ENCODE measurements at places on chromosomes 6 and 20.

- no peak for DNase-seq
Measured at GRCh38 chr20:38829296-38829875, 23.9 kb downstream of the PPP1R16B start.

GRCh38 chr6:20441236-20441635 is 39.6 kb downstream of the E2F3 start:
- no peak for DNase-seq

DNA sequence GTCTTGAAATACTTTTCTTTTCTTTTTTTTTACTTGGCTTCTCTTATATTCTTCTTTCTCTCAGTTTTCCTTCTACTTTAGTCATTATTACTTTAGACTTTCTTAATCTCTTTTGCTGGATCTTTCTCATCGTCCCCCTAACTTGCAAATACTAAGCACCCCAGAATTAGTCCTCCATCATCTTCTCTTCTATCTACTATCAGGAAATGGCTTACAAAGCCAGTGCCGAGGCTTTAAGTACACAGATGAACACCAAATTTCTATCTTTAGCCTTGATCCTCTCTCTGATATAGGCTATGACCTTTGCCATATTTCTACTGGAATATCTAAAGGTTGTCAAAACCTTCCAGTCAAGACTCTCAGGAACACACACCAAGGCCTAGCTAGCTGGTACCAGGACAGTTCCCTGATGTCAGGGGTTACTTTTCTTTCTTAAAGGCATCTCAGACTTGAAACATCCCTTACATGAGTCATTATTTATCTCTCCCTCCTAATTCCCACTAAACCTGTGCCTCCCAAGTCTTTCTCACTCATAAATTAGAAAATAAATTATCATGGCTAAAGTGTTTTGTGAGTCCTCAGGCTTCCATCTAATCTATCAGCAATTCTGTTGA is 278.6 kb upstream of the TCF21 start:
- no peak for DNase-seq

GRCh38 chr6:28841290-28841689 is 82.5 kb downstream of the TRIM27 start:
- DNase-seq: no peak

GRCh38 chr6:6436946-6437345 is 116.5 kb upstream of the F13A1 start:
- DNase-seq: no peak

DNA sequence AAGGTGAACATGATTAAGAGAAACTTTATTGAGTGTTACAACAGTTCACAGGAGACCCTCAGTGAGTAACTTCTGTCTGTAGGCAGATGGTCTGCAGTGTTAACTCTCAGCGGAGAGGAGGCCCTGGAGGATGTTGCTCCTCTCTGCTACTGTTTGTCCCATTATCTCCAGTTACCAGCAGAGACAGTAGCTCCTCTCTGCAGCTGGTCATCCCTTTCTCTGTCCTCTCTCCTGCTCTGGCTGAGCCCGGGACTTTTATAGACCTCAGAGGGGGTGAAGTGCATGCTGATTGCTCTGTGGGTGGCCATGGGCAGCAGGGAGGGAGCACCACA is 5.7 kb downstream of the GTSF1L start:
- no peak for DNase-seq

DNA sequence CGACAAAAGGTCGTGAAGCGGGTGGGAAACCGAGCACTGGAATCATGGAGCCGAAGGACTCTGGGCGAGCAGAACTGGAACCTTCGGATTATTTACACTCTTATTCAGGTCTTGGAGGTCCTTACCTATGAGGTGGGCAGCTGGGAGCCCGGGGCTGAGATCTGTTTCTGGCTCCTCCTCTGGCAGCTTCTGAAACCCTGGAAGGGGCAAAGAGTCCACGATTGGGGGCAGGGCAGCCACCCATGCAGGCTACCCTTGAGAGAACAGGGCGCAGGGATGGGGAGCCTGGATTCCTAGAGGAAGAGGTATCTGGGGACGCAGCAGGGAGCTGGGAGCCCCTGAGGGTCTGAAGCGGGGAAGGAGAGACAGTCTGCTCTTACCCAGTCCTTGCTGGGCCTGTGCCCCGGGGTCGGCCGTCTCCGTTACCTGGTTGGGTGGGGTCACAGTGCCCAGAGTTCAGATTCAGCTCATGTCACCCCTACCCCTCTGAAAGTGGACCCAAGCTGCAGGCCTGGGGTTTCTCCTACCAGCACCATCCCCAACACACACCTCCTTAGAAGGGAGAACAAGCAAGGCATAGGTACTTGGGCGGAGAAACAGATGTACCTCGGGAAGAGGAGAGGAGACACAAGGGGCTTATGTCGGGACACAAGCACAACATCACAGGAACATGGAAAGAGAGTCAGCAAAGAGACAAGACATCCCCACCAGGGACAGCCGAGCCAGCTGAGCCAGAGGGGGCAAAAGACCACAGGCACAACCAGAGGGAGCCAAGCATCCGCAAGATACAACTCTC is 592 bp downstream of the LTB start:
- no peak for DNase-seq

GRCh38 chr6:124123617-124124209 is 320.0 kb downstream of the NKAIN2 start:
- DNase-seq: no peak

GRCh38 chr20:58366866-58367265 is 22.2 kb upstream of the VAPB start:
- DNase-seq: no peak

- DNase-seq: no peak
Measured at GRCh38 chr6:42690151-42690702, 32.2 kb downstream of the PRPH2 start.

DNA sequence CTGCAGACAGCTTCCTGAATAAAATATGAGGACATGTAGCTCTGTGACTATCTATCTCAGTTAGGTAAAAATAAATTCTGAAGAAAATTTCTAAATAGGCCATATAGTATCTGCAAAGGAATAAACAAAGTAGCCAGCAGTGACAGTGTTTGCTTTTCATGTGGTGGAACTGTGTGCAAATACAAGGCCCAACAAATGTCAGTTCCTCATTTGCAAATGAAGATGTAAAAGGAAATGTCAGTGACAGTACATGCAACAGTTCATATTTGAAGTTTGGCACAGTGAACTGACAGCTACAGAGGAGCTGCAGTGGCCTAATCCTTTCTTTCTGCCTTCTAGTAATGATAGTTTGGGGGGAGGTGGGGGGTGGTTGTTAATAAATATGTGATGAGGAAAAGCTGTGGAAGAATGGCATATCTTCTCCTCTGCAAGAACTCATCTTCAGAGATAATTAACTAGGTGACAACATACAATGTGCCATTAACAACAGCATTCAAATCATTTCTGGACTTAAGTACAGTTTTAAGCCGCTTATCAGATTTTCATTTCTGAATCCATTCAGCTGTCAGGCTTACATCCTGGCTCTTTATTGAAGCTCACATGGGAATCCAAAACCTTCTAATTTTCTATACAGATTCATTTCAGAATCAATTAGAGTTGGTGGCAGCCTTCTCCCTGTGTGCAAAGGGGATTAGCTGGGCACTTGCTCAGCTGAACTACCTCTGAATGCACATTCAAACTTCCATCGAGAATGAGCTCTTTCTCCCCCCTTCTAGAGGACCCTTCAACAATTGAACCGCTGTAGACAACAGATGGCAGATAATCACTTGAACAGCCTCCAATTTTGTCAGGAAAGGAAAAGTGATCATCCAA is 1059.0 kb upstream of the EPHA7 start:
- no peak for DNase-seq

DNA sequence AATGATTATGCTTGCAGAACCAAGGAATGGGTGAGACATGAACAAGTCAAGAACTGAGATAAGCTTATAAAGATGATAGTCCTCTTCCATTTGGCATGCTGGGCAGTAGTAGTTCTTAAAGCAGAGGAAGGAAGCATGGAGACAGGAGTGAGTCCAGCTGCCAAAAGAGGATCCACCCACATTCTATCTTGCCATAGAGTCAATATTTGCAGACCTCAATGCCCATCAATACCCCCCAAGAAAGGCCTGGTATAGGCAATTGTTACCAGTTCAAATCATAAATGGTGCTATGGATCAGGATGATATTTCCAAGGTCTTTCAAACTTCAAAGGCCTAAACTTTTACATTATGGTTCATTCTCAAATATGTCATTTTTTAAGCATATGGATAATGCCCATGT is 4.8 kb downstream of the ARHGAP18 start:
- DNase-seq: no peak

DNA sequence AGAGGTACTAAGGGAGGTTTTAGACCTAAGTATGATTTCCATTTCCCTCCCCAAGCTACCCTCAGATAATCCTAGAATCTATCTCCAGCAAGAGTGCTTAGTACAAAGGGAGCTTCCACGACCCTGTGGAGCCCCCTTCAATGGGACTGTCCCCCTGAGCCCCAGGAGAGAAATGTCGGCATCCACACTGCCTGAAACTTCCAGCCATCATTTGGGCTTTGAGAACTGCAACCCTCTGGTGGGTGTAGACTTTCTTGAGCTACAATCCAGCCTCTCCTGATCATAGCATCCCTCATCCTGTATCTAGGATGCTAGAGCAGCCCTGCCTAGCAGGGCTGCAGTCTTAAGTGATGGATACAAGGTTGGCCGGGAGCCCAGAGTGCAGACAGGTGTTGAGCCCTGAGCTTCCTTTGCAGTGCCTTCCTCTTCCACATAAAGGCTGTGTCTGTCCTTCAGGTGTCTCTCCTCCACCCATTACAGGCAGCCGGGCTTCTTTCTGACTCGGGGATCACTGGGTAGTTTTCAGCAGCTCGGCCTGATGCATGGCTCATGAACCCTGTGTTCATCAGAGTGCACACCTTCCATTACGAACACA is 424.5 kb downstream of the PREX1 start:
- DNase-seq: no peak

DNA sequence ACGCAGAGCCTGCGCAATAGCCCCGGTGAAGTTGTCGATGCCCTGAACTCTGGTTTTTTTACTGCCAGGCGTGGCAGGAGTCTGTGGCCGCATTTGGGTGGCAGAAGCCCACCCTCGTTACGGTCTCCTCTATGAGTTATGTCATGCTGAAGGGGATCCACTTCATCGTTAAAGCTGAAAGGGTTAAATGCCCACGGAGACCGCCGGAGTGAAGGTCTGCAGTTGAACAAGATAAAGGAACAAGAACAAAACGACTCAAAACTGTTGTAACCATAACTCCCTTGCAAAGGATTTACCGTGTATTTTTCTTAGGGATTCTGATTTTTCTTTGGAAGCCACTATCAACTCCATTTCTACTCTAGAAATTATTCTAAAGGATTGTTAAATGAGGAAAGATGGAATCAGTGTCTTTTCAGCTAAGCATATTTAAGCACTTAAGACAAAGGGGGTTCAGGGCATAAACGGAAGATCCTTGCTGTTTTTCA is 501 bp upstream of the ELOVL5 start:
- DNase-seq: no peak

DNA sequence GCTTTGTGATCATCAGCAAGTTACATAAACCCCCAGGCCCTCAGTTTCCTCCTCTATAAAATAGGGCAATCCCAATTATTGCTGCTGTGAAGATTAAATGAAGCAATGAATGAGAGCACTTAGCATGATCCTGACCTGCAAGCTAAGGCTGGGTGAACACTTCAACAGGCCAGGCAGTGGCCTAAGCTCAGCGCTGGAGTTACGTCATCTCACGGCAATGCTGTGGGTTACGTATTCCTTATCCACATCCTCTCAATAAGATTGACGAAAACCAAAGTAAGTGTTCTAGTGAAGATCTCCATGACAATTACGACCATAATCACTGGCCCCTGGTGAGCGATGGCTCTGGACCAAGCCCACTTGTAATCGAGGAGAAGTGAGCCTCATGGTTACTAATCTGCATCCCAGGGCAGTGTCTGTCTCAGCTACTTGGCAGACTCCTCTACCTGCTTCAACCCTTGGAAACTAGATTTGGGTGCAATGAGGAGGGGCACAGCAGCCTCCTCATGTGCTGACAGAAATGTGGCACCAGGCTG is 274.1 kb upstream of the ARID1B start:
- DNase-seq: no peak

DNA sequence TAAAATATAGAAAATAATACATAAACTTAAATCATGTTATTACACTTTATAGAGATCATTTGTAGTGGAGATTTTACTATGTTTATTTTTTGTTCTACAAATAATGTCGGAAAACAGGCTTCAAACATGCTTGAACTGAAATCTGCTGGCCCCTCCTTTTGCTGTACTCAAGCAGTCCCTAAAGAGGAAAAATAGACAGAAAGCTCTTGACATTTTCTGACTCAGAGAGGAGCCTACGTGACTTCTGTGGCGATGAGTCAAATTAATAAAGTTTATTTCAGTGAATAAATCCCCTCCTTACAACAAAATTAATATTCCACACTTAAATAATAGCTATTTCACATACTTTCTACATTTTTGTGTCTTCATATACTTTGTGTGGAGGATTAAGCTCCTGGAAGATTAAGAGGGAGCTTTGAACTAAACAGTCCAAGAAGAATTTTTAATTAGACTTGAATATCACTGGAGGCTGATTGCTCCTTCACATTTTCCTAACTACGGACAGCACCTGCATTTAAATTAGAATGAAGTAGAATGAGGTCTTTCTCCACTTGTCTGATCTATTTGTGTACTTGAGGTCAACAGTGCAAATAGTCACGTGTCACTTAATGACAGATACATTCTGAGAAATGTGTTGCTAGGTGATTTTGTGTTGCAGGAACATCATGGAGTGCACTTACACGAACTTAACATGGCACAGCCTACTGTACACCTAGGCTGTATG is 1.7 kb upstream of the TREM1 start:
- DNase-seq: no peak

- DNase-seq: peak; percentile 50
Measured at GRCh38 chr6:32176476-32177182, 745 bp upstream of the AGPAT1 start.

GRCh38 chr6:148770408-148771211 is 23.8 kb downstream of the UST start:
- no peak for DNase-seq

DNA sequence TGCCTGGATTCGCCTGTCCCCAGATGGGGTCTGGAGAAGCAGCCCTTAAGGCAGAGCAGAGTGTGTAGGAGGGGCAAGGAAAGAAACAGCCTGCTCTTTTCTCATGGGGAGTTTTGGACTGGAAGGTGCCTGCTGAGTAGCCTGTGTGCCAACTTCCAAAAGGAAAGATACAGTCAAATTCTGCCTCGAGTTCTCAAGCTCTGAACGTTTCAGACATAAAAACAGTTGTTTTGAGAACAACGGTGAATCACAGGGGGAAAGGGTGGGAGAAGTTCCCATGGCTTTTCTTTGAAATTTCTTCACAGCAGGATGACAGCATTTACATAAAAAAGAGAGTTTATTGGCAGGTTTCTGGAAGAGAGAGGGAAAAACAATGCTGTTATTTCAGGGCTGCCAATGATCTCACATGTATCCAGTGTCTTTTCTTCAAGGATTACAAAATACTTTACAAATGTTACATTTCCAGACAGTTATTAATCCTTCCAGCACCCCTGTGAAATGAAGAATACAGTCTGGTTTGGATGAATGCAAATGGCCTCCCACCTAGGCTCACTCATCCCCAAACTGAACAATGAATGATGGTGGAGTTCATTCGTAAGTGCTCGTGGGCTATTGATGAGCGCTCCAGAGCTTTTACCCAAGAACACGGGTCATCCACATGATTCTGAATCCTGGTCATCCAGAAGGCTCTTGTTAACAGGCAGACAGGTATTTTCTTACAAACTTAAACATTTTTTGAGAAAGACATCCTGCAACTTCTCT is 33.8 kb upstream of the ECI2 start:
- no peak for DNase-seq
